T-helper 9 cell (primary cell): ENCODE measurements at places on chromosomes 2 and 18.

- DNase-seq: no peak
These were observed 58.9 kb downstream of the CXCR4 start for GRCh38 chr2:136059036-136059472.

- no peak for DNase-seq
These were observed 33.5 kb upstream of the CD226 start for GRCh38 chr18:69980982-69981804.

GRCh38 chr2:135532581-135532980 lies 1.3 kb downstream of the R3HDM1 start:
- DNase-seq: no peak

DNA sequence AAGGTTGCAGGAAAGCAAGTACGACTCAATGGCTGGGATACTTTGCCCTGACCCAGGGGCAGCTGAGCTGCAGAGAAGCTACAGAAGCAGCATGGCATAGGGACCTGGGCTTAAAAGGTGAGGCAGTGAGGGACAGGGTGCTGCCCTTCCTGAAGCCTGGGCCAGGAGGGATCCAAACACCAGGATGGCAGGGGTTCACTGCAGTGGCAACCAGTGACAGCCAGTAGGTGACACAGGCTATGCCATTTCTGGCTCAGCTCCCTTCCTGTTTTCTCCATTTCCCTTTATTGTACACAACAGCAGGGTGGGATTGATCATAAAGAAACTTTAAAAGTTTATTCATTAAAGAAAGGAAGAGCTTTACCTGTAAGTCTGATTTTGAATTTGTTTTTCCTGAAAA lies 48.8 kb downstream of the CABYR start:
- no peak for DNase-seq

DNA sequence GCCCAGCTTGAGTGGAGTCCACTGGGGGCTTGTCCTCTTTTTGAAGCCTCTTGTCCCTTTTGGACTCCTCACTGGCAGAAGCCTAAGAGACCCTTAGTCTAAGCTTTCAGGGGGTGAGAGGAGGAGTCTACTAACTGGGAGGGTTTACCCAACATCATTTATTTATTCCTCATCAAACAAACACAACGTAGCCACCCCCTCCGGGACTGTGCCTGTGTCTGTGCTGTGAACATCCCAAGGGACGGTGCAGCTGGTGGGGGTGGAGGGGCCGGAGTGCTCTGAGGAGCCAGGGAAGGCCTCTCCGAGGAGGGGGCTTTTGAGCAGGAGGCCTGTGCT lies 42.7 kb upstream of the TAF1B start:
- no peak for DNase-seq

GRCh38 chr2:38610851-38611801 lies 8.4 kb upstream of the HNRNPLL start:
- DNase-seq: no peak

DNA sequence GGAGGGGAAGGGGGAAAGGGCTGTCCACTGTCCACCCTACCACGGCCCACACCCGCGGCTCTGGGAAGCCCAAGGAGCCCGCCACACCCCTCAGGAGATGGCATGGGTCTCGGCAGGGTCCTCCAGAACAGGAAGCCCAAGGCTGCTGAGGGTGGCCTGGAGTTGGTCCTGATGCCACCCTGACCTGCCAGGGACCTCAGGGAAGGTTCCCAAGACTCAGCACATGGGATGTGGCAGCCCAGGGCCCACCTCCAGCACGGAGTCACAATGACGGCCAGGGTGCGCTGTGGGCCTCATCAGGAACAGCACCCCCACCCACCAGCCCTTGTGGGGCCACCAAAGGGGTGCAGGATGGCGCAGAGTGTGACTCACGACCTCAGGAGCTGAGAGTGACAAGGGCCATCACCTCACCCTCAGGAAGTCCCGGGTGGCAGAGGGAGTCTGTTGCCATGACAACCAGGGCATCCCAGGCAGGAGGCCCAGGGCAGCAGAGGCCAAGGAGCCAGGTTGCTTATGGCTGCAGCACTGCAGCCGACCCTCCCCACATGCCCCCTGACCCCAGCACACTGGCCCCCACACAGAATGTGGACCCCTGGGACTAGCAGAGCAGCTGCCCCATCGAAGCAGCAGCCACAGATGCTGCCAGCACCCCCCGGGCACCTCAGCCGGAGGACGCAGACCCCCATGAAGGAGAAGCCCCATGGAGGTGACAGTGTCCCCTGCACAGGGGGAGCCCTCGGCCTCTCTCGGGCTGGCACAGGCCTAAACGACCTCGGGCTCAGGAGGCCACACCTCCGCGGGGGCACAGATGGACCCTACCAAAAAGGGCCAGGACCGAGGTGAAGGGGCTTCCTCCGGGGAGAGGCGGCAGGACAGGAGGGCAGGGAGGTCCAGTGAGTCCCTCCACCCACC lies 34.3 kb downstream of the KIF1A start:
- no peak for DNase-seq

GRCh38 chr2:28687171-28687570 lies 64.5 kb upstream of the PPP1CB start:
- DNase-seq: no peak

DNA sequence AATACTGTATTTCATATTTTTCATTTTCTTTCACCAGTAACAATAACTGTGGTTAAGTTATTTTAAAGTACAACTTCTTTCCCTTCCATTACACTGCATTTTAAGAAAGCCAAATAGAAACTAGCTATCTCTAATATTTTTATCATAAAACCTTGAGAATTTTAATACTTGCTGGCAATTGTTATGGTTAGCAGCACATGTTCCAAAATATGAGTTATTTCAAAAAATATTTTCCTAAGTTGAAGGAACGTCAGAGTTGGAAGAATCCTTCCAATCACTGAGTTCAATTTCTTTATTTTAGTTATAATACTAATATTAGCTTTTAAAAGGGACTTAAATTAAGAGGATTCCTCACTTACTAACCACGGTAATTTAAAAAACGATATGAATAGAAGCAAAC lies 68.4 kb downstream of the SCN9A start:
- no peak for DNase-seq

- DNase-seq: no peak
These were observed 752.6 kb upstream of the ID2 start for GRCh38 chr2:7929281-7929680.

DNA sequence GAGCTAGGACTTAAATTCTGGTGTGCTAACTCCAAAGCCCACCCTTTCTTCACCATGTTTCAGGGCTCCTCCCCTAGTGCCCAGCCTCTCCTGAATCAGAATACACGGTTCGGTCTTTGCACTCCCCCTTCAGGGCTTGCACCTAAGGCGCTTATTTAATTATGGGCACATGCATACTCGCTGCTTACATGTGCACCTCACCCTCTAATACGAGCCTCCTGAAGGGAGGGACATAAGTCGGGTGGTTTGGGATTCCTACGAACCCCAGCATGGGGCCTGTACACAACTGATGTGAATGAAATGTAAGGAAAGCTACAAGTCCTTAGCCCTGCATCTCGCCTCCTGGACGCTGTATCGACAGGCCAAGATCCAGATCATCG lies 435 bp downstream of the IFT172 start:
- DNase-seq: no peak

DNA sequence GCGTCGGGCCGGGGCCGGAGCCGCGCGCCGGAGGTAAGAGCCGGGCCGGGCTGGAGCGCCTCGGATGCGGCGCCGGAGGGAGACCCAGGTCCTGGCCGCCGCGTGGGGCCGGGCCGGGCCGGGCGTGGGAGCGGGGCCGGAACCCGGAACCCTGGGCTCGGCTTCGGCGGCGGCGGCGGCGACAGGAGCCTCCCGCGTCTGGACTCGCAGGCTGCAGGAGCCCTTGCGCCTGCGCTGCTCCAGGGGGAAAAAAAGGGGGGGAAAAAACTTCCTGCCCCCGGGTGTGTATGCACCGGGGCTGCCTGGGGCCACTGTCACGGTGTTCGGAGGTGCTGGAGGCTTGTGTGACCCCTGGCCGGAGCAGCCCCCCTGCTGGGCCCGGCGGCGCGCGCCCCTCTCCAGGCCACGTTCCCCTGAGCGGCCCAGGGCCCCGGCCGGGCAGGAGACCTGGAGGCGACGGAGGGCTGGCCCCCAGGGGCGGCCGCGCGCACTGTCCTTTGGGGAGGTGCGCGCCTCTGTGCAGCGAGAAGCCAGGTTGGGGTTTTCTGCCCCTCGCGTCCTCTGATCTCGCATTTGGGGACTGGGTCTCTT lies 864 bp downstream of the KLHL29 start:
- DNase-seq: no peak

DNA sequence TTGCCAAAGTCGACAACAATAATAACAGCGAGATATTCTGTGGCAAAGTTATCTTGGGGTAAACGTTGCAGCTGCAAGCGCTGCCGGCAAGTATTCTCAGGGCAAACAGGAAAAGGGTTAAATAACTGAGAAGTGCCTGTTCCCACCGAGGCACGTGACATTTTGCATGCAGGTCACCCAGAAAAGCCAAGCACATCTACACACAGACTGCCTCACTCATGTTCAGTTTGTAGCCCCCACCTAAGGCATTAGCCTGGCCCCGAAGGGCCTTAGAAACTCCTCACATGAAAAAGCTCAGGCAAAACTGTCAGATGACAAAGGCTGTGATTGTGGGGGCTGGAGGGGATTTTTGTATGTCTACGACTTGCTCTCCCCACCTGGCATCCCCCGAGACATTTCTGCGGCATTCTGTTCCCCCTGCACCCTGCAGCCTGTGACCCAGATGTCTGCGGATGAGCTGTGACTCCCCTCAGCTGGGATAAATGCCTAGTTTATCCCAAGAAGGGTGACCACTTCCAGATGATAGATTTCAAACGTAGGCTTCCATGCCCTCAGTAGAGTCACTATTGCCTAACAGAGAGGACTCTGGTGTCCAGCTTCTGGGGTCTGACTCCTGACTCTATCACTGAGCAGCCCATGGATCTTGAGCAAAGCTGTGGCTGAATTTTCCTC lies 215.2 kb upstream of the SIX2 start:
- DNase-seq: no peak

DNA sequence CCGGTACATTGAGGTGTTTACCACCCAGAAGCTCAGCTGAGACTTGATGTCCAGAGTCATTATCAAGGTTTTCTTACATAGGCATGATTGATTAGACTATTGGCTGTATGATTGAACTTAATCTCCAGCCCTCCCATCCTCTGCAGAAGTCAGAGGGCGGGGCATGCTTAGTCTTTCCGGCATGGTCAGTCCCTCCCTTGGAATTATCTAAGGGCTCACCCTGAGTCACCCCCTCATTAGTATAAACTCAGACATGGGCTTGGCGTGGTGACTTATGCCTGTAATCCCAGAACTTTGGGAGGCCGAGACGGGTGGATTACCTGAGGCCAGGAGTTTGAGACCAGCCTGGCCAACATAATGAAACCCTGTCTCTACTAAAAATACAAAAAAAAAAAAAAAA lies 243.9 kb downstream of the VAPA start:
- no peak for DNase-seq

DNA sequence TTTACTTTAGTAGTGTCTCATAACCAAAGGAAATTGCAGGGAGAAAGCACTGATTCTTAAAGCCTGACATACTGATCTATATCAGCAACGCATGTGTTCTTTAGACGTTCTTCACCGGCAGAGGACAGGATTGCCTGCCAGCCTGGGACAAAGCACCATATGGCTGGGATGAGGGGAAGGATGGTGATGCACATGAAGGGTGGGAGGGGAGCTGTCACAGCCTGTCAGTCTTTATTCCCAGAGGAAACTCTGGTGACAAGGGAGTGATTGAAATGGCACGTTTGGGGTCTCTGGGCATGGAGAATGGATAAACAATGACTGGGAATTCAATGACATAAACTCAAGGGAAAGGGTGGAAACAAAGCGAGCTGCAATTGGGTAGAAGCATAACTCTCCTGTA lies 808.1 kb downstream of the DCC start:
- no peak for DNase-seq

DNA sequence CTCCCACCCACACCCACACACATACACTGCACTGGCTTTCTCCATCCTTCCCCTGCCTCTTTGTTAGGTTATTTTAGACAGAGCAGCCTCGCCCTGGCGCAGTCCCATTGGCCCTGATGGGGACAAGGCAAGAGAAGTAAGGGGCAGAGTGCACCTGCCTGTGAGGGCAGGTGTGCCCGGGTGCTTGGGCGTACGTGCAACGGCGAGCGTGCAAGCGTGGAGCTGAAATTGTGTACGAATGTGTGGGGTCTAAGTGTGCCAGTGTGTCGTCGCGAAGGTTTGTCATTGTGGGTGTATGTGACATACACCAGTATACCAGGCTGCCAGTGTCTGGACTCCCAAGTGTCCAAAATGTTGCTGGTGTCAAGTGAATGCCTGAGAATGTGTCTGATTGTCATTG lies 544 bp downstream of the LRATD1 start:
- DNase-seq: no peak
